ENCODE measurements at places on chromosomes 3 and 15.

DNA sequence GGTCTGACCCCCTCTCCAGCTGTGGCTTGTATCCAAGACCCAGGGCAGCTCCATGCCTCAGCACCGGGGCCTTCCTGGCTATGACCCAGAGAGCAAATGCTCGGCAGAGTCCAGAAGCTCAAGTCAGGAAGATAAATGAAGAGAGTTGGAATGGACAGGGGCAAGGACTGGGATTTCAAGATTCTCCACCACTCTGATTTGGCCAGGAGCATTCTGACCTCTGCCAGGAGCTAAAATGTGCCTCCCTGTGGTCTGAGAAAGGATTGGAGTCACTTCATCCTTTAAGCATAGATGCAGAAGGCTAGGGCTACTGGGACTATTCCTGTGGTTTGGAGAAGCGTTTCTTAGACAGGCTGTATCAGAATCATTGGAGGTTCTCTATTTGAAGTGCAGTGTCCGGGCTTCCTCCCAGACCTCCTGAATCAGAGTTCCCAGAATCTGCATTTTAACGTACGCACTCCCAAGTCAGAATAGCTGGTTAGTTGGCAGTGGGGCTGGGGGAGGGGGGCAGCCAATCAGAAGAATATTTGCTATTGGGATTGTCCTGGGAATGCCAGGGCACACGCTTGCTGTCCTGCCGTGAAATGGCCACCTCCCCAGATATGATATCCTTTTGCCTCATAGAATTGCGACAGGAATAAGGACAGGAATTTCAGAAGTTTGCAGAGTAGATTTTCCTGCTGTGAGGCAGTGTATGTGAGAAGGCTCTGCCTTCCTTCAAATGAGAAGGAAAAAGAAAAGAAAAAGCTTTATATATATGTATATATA lies 57.4 kb downstream of the HRH1 start:
- no peak for DNase-seq

- no peak for DNase-seq
Measured at GRCh38 chr3:105399611-105400010, 32.9 kb downstream of the ALCAM start.

- no peak for DNase-seq
Measured at GRCh38 chr15:79432345-79433275, 474 bp downstream of the MINAR1 start.

DNA sequence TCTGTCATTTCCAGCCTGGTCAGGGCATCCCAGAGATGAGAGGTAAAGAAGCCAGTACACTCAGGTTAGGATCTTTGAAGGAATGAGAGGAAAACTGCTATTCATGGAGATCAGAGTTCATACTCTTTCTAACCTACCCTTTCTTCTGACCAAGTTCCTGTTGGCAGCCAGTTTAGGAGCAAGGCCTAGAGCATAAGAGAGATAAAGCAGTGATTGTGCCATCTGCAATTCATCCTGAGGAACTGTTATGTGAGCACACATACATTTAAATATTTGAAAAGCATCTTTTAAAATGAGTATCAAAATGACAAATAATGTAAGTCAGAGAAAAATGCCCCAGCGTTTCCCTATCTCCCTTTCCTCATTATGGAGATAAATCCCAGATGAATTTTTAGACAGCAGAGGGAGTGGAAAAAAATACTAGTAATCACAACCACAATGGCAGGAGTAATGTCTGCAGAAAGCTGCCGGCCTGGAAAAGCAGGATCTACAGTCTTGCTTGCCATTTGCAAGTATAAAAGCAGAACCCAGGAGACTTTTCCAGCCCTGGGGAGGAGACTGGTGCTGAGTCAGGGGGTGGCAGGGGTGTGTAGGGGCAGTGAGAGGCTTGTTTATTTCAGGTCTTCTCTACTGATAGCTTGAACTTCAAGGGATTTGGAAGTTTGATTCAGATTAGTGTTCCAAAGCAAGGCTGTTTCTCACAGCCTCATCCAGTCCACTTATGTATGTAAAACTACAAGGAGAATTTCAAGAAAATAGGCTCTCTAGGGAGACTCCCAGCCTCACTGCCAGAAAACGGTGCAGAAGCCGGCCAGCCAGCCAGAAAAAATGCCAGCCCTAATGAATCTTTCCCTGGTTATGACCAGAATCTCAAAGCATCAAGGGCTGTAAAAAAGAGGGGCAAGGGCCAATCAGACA lies 1052.4 kb downstream of the TUSC7 start:
- DNase-seq, result no peak

DNA sequence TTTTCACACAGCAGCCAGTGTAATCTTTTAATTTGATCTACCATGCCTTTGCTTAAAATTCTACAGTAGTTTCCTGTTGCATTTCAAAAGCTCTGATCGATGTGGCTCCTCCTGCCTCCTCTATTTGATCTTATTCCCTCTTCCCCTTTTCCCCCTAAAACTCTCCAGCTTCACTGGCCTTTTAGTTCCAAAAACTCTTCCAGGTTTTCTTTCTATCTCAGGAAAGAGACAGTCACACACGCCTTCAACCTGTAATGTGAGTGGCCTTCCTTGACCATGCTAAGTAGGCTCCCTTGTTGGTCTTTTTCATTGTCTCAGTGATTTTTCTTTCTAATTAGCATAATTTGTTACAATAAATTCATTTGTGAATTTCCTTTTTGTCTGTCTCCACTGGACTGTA lies 985 bp downstream of the TEX9 start:
- DNase-seq, result no peak

- no peak for DNase-seq
Measured at GRCh38 chr3:171132873-171133272, 106.4 kb upstream of the SLC2A2 start.

DNA sequence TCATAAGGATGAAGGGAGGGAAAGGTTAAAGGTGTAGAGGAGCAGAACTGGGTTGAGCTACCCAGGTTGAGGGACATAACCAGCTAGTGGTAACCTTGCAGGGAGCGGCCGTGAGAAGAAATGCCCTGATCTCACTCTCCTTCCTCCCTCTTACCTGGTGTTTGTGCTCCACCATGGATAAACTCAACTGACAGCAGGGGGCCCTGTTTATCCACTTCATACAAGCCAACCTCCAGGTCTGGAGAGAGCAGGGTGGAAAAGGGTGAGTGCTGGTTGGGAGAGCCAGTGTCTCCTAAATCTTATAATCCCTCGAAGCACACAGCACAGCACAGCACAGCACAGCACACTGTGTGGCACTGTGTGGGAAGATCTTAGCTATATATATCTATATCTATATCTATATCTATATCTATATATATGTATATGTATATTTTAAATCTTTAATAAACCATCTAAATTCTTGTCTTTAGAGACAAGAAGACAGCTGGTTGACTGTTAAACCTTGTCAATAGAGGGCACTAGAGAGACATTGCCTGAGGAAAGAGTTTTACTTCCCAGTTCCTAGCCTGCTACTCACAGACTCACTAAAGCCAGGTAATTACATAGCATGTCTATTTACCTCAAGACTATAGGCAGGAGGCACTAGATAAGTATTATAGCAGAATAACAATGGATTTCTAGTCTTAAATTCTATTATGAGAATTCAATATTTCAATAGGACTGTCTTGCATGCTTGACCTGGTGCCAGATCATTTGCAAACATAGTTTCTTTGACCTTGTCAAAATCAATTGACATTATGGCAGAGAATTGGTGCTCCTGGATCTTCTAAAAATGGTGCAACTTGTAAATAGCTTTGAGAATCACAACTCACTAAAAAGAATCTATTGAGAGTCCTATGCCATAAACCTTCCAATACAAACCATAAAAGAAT lies 21.7 kb upstream of the FMN1 start:
- no peak for DNase-seq

GRCh38 chr3:32934150-32934742 lies 17.2 kb upstream of the CCR4 start:
- DNase-seq, result no peak

- DNase-seq, result peak; percentile 68
Measured at GRCh38 chr15:66251790-66252684, 1.5 kb downstream of the MEGF11 start.

DNA sequence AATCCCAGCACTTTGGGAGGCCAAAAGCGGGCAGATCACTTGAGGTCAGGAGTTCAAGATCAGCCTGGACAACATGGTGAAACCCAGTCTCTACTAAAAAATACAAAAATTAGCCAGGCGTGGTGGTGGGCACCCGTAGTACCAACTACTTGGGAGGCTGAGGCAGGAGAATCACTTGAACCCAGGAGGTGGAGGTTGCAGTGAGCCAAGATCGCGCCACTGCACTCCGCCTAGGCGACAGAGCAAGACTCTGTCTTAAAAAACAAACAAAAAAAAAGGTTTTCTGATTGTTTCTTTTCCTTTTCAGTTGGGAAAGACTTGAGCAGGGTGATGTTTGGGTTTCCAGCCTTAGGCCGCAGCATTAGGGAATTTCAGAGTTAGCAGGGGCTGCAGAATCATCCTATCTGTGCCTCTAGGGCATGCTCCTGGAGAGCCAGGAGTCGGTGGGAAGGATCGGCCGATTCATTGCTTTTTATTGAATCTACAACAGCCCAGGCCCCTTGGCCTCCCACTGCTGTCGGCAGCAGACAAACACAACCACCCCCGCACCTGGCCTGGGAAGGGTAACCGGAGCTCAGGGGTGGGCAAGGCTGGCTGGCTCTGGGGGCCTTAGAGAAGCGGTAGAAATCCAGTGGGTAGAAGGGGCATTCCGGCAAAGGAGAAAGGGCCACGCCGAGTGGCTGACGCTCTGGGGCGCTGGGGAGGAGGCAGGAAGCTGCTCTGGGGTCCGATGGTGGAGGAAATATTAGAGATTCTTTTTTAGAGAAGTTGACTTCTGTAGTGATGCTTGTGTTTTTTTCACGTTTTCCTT lies 6.3 kb downstream of the CHAC1 start:
- DNase-seq, result no peak

- DNase-seq, result no peak
Measured at GRCh38 chr3:190747571-190747970, 114.9 kb downstream of the GMNC start.

- no peak for DNase-seq
Measured at GRCh38 chr15:28917791-28918140, 32.0 kb downstream of the APBA2 start.

- no peak for DNase-seq
Measured at GRCh38 chr3:131711114-131711768, 208.5 kb upstream of the MRPL3 start.

GRCh38 chr3:89649431-89649830 lies 542.0 kb downstream of the EPHA3 start:
- DNase-seq, result no peak

DNA sequence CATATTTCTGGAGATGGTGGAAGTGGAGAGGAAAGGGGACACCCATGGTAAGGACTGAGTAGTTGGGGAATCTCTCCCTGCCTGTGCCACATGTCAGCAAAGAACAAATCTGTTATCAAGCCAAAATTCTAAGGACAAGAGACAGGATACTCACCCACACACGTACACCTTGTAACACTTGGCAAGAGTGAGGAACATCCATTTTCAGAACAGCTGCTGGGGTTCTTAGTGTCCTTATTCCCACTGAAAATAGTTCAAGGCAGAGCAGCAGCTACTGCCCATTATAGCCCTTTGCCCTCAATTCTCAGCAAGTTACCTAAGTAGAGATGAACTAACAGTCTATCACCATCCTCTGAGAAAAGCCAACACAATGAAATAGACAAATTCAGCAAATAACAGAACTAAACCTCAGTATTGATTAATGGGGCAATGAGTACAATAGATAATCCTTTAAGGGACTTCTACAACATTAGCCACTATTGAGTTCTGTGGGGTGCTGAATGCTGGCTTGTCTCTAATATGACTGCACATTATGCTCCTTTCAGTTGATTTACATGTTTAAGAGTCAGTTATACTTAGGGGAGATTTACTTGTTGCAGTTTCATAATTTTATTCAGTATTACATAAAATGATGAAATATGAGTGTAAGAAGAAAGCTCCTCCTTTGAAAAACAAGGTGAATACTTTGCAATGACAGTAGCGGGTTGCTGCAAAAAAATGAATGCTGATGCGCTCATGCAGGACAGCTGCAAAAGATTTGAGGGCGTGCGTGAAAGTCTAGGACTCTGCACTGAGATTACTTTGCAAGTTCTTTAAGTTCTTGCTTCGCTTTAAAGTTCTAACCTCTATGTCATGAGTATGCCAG lies 22.4 kb downstream of the SENP5 start:
- no peak for DNase-seq

- DNase-seq, result no peak
Measured at GRCh38 chr3:81218023-81218422, 543.4 kb downstream of the GBE1 start.

GRCh38 chr15:97961067-97961954 lies 808 bp downstream of the ARRDC4 start:
- peak; percentile 10 for DNase-seq

GRCh38 chr15:25385986-25386385 lies 52.8 kb downstream of the UBE3A start:
- DNase-seq, result no peak

DNA sequence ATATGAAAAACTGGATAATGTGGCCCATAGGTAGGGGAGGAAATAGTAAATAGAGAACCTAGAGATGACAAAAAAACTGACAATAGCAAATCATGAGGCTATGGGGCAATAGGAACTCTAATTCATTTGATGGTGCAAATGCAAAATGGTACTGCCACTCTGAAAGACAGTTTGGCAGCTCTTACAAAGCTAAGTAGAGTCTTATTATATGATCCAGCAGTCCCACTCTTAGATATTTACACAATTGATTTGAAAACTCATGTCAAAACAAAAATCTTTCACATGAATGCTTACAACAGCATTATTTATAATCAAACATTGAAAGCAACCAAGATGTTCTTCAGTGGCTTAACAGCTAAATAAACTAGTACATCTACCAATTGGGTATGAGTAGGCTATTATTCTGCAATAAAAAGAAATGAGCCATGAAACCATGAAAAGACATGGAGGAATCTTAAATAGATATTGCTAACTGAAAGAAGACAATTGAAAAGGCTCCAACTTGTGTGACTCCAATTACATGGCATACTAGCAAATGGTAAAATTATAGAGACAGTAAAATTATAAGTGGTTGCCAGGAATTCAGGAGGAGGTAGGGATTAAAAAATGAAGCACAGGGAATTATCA lies 321.8 kb upstream of the STAC start:
- no peak for DNase-seq

GRCh38 chr15:68276668-68277067 lies 877 bp upstream of the FEM1B start:
- no peak for DNase-seq

DNA sequence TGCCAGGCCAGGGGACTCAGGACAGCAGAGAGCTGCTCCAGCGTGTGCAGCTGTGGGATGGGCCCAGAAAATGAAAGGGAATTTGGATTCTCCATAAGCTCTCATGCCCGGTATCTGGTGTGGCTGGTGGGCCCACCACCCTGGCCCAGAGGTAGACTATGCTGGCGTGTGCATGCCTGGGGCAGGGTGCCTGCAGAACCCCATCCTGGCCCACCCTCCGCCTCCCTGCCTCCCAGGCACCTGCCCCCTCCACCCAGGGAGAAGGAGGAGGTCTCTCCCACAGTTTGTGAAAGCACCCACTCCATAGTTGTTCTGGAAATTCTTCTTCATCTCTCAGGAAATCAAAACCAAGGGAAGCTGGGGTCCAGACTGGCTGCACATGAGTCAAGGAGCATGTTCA lies 112.9 kb downstream of the ADCY5 start:
- DNase-seq, result no peak

All from activated T-cell treated with anti-CD3 and anti-CD28 coated beads, Interleukin-2, amount 50 U/mL, for 72 hours (primary cell).